ENCODE measurements at places on chromosomes 6 and 20.

GRCh38 chr20:50877232-50877743 lies 53.9 kb downstream of the ADNP start:
- no peak for DNase-seq

GRCh38 chr6:125983246-125983945 lies 2.9 kb upstream of the TRMT11 start:
- DNase-seq = no peak

DNA sequence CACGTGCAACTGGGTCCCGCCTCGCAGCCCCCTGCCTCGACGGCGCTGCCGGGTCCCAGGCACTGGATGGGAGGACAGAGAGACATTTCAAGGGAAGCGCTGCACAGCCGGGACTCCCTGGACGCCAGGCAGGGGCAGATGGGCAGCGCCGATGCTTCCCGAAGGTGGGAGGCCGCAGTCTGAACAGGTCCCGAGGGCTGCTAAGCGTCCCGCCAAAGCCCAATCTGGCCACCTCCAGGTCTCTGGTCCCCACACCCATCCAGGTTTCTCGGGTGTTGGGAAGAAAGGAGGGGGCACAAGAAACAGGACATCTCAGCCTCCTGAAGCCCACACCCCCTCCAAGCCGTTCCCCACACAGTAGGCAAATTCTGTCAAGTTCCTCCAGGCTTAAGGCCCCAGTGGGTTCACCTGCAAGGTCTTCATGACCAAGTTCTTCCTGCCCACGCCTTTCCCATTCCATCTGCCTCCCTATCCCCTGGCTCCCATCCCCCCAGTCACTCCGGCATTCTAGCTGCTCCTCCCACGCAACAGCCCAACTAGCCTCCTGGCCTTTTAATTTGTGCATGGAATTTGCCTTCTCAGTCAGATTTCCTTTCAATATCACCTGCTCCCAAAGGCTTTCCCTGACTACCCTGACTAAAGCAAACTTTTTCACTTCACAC lies 5.4 kb upstream of the CPXM1 start:
- no peak for DNase-seq

DNA sequence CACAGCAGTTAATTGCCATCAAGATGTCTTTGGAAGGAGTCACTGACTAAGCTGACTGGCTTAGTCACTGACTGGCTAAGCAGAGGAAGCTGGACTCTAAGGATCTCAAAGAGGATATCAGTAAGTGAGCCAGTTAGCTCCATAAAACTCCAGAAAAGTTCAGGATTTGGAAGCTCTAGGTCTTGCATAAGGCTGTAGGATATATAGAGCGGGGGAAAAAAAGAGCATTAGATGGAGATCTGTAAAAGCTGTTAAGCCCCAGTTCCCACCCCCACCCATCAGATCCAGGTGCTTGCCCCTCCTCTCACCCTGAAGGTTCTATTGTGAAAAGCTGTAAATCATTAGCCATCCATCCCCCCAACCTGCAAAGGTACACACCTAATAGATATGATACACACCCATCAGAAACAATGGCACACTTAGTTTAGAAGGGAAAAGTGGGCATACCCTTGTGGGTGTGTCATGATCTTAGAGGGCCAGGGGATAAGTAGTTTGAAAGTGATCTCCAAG lies 32.2 kb downstream of the CARMIL1 start:
- DNase-seq = peak; percentile 48

Measured in NCI-H146 (cell line).